ENCODE measurements at places on chromosomes 11 and 22.

DNA sequence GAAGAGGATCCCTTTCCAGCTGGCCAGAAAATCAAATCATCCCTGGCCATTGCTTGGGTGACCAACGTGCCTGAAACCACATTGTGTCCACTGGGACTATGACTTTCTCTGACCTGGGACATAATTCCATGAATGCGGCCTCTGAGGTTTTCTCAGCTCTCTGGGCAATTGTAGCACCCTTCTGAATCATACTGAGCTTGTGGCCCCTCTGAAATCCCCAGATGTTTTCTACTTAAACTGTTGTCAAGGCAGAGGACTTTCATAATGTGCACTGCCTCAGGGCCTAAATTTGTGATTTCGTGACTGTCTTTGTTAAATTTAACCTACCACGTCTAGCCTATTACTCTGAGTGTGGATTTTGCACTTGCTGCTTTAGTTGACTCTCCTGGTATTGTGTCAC, 321.1 kb upstream of the PLET1 start:
- DNase-seq, result no peak
- H3K27me3 ChIP-seq, result no peaks in the 10 kb centered on the region
- H3K4me1 ChIP-seq, result peaks cover 9% of the 10 kb centered on the region
- no peak overlapping the region for H3K4me3 ChIP-seq

DNA sequence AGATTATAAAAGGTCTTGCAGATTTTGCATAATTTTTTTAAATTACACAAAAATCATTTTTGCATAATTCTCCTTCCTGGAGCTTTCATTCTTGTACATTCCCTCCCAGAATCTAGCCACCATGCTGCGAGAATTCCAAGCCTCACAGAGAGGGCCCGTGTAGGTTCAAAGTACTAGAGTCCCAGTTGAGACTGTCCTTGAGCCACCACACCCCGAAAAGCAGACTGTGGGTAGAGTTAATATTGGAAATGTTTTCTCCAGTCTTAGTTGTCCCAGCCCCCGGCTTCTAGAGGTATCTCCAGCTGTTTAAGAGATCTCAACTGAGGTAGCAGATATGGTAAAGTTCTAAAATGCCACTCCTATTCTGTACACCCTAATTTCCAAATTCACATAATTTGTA, 407.3 kb upstream of the ANO3 start:
- H3K27me3 ChIP-seq, result no peaks in the 10 kb centered on the region
- no peaks in the 10 kb centered on the region for H3K36me3 ChIP-seq
- H3K4me3 ChIP-seq, result no peak overlapping the region
- no peak for DNase-seq

- no peaks in the 10 kb centered on the region for H3K36me3 ChIP-seq
- no peak overlapping the region for H3K4me3 ChIP-seq
- DNase-seq, result no peak
- H3K4me1 ChIP-seq, result no peaks in the 10 kb centered on the region
- H3K27ac ChIP-seq, result no peak overlapping the region
Observed at GRCh38 chr11:46012185-46012584, 89.7 kb downstream of the LARGE2 start.

- H3K4me1 ChIP-seq, result peaks cover 6% of the 10 kb centered on the region
- H3K36me3 ChIP-seq, result peaks cover 16% of the 10 kb centered on the region
- H3K27ac ChIP-seq, result no peak overlapping the region
- no peak for DNase-seq
Observed at GRCh38 chr11:6586434-6587359, 16.7 kb downstream of the RRP8 start.

- H3K27ac ChIP-seq, result peak overlapping the region; percentile 12
- H3K27me3 ChIP-seq, result no peaks in the 10 kb centered on the region
- DNase-seq, result no peak
- peaks cover 23% of the 10 kb centered on the region for H3K4me1 ChIP-seq
Observed at GRCh38 chr11:123069908-123070821, 8.2 kb upstream of the HSPA8 start.

DNA sequence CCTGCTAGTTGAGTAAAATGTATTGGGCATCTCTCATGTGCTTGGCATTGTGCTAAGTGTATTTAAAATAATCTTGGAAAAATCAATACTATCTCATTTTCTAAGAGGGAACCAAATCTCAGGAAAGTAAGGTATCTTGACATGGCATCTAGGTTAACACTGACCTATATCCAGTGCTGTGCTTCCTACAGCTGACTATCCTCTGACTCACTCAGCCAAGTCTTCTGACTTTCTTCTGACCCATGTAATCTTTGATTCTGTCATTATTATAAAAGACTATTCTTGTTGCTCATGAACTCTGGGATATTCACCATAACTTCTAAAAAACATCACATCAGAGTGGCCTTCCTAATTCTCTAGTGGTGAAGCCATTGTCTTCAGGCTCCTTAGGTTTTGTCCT, 304.1 kb upstream of the TENM4 start:
- no peaks in the 10 kb centered on the region for H3K36me3 ChIP-seq
- no peak overlapping the region for H3K4me3 ChIP-seq
- H3K27me3 ChIP-seq, result no peaks in the 10 kb centered on the region
- H3K4me1 ChIP-seq, result no peaks in the 10 kb centered on the region
- H3K27ac ChIP-seq, result no peak overlapping the region
- no peak for DNase-seq

GRCh38 chr22:23113067-23113846, 28.5 kb downstream of the RSPH14 start:
- no peak for DNase-seq
- no peaks in the 10 kb centered on the region for H3K36me3 ChIP-seq
- no peak overlapping the region for H3K27ac ChIP-seq
- no peaks in the 10 kb centered on the region for H3K27me3 ChIP-seq
- no peaks in the 10 kb centered on the region for H3K4me1 ChIP-seq
- H3K4me3 ChIP-seq, result no peak overlapping the region

- H3K36me3 ChIP-seq, result no peaks in the 10 kb centered on the region
- H3K4me1 ChIP-seq, result no peaks in the 10 kb centered on the region
- DNase-seq, result no peak
Observed at GRCh38 chr11:129743112-129743815, 72.4 kb upstream of the TMEM45B start.

- no peak overlapping the region for H3K4me3 ChIP-seq
- no peaks in the 10 kb centered on the region for H3K27me3 ChIP-seq
- no peaks in the 10 kb centered on the region for H3K36me3 ChIP-seq
Observed at GRCh38 chr22:31274017-31274416, 18.3 kb downstream of the PIK3IP1 start.

DNA sequence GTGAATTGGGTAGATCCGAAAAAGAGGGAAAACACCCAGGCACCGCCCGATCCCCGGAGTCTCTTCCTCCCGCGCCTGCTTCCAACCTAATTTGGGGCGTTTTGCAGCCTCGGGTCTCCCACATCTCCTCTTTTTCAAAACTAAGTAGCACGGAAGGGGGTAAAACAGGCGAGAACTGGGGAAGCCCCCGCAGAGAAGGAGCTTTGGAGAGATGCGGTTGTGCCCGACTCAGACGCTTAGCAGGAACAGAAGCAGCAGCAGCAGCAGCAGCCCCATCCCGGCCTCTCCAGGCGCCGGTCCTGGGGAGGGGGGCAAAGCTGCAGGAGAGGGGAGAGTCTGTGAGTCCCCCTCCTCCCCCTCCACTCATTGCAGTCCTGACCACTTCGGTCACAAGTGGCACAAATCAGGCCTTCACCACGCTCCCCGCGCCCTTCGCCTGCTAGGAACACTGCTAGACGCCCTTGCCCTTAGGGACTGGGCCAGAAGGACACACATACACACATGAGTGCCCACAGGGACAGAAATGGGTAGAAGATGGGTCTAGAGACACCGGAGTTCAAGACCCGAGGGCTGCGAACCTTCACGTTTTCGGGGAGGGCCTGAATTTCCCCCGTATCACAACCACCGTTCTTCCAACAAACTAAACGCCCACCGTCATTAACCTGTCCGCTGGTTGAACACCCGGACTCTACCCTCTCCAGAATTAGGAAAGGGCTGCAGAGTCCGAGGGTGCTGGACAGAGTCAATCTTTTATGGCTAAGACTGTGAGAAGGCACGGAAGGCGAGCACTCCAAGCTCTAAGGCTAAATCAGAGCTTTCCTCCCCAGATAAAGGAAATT, 98.3 kb upstream of the HSD17B12 start:
- no peak for DNase-seq
- H3K27me3 ChIP-seq, result peaks cover 4% of the 10 kb centered on the region
- peak overlapping the region; percentile 75 for H3K4me3 ChIP-seq
- H3K4me1 ChIP-seq, result peaks cover 17% of the 10 kb centered on the region
- no peak overlapping the region for H3K27ac ChIP-seq

DNA sequence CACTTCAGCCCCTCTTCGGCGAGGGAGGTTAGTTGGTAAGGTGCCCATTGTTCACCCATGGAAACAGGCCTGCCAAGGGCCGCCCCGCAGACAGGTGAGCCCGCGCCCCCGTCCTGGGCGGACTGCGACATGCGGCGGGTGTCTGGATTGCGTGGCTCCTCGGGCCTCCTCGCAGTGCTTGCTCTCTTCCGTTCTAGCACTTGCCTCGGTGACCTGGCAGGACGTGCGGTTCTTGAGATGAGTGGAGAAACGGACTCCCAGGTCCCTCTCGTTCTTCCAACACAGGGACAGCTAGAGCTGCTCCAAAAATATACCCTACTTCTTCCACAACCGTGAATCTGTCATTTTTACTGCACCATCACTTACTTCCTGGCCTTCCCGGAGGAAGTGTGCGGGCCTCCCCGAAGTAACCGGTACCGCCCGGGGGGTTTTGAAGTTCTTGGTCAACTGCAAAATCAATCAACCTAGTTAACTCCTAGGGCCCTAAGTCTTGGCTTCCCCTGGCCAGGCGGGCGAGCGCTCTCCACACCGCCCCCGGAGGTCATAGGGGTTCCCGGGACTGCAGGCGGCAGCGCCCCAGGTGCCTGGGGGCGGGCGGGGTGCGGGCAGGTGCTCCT, 745 bp upstream of the ZBTB44 start:
- DNase-seq, result peak; percentile 57
- H3K27ac ChIP-seq, result peak overlapping the region; percentile 90
- no peaks in the 10 kb centered on the region for H3K27me3 ChIP-seq
- peaks cover 30% of the 10 kb centered on the region for H3K4me1 ChIP-seq
- H3K4me3 ChIP-seq, result peak overlapping the region; percentile 96

All from psoas muscle (tissue), 8 donors.